ENCODE measurements at places on chromosomes 3 and 15. TPM values are rescaled to one million over a fixed set of nuclear protein-coding genes. Genes with fewer than 3 reads are reported as not detected.

TGM5 gene
- not detected for total RNA-seq

DNA sequence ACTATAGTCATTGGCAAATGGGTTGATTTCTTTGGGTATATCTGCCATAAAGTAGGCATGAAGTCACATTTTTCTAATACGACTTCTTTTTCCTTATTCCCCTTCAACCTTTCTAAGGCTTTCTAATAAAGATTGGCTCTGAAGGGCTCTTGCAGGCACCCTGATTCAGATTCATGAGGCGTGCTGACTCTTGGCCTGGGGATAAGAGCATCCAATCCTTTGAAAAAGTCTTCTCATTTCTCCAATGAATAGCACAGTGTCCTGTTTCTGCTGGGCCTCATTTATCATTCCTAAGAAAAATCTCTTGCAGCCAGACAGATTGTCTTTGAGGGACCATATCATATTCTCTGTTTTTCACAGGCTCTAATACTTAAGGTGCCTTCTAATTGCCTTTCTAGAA, 32.3 kb upstream of the BNIP2 start:
- DNase-seq = no peak

DNA sequence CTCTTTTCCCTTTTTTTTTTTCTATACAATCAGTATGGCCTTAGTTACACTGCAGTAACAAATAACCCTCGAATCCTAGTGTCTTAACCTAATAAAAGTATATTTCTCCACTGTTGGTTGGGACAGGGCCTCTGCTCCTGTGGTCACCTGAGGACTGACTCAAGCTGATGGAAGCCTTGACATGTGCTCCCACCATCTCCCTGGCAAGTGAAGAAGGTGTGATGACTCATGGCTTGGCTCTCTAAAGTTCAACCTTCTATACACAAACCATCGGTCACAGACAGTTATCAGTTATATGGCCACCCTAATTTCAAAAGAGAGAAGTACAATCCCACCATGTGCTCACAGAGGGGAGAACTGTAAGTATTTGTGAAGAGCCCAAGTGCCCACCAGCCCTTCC, 65.8 kb upstream of the CACNA2D3 start:
- no peak for DNase-seq

DNA sequence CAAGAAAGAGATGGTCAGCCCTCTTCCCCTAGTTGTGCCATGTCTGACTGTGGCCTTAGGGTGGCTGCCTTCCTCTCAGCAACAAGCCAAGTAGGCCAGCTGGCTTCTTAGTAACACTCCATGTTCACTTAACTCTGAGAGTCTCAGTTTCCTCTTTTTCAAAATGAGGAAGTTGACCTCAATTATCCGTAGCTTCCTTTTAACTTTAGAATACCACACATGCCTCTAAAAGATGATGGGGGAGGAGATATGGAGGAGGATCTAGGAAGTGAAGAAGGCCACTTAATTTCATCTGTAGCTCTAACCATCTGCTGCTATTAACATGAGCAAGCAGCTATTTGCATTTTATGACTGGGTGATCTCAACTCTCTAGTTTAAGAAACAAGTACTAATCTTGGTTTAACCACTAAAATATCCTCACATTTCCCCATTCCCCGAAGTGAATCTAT, 32.9 kb downstream of the CD200R1L start:
- peak; percentile 18 for DNase-seq

KBTBD8 gene
- total RNA-seq = 4.8 TPM

DNA sequence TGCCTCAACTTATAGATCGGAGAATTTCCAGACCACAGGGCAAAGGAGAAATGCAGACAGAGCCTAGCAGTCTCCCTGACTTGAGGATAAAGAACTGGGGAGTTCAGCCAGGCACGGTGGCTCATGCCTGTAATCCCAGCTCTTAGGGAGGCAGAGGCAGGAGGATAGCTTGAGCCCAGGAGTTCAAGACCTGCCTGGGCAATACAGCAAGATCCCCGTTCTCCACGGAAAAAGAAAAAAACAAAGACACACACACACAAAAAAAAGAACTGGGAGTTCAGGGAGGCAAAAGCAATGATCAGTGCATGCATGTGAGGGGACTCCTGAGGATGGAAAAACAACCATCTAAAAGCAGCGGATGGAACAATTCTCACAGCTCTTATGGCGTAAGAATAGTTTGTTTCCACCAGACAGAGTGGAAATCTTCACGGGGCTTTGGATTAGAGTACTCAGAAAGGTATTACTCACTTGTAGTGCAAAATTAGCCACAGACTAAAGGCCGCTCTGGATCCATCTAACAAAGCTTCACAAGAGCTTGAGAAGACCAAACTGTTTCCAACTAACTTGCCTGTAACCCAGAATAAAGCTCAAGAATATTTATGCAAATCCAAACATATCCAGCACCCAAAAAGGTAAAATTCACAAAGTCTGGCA, 16.3 kb downstream of the SEC11A start:
- no peak for DNase-seq

- DNase-seq = no peak
Measured at GRCh38 chr15:72198356-72199204, 993 bp upstream of the GRAMD2A start.

- DNase-seq = peak; percentile 86
Measured at GRCh38 chr3:155233213-155233612, 60.3 kb downstream of the STRIT1 start.

- no peak for DNase-seq
Measured at GRCh38 chr3:59774634-59775033, 724.8 kb upstream of the CFAP20DC start.

DNA sequence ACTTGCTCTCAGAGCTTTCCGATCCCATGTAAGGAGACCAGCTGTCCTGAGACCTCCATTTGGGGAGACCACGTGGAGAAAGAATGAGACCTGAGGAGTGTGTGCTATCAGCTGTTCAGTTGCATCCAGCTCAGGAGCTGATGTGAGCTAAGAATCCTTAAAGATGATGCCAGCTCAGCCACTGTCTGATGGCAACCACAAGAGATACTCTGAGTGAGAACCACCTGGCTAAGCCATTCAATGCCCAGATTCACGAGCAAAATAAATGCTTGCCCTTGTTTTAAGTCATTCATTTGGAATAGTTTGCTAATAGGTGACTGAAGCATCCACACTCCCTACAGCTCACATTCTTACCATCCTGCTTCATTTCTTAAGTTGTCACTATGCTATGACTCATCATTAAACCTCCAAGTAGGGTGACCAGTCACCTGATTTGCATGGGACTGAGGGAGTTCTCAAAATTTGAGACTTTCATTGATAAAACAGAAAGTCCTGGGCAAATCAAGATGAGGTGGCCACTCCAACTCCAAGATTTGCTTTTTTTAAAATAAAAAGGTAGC, 56.4 kb downstream of the SPTSSB start:
- DNase-seq = no peak

DNA sequence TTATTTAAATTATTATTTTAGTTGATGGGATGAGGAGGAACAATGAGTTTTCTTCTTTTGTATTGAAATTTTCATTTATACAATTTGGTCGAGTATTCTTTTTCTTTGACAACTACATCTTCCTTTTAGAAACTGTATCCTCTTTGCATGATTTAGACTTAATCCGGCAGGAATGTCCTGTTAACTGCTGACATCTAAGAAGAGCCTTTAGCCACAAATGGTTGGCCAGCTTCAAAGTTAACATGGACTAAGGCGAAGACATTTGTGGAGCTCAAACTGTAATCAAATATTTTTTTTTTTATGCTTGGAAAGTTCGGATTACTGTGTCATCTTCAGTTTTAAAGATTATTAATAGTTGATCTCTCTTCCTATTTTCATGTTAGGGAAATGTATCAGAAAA, 43.2 kb downstream of the RIOX2 start:
- no peak for DNase-seq

ZSCAN2 gene
- total RNA-seq = 12.8 TPM

RTP4 gene
- 3.9 TPM for total RNA-seq

DNA sequence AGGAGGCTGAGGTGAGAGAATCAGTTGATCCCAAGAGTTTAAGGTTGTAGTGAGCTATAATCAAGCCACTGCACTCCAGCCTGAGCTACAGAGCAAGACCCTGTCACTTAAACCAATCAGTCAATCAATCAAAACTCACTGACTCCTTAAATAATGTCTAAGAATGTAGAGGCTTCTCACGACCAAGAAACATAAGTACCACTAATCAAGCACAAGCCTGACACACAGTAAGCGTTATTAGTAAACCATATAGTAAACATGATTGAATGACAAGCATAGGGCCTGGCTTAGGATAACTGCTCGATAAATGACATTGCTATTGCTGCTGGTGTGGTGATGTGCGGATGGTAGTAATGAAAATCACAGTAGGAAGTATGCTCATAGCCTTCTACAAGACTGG, 29.4 kb downstream of the C3orf85 start:
- no peak for DNase-seq

VGLL4 gene
- total RNA-seq = 45.3 TPM
